ENCODE measurements at places on chromosomes 7 and 10.

- DNase-seq: no peak
Measured at GRCh38 chr7:118224521-118224920, at the start of gene ANKRD7. ANKRD7 (plus strand) TSS chr7:118224704; CDS start chr7:118224831, 127 bp downstream.

- no peak for DNase-seq
Measured at GRCh38 chr7:65746398-65746669, 126.5 kb upstream of the VKORC1L1 start.

GRCh38 chr7:83520726-83521125 is 128.2 kb downstream of the SEMA3E start:
- no peak for DNase-seq

GRCh38 chr7:11297126-11297625 is 323.5 kb downstream of the PHF14 start:
- DNase-seq: no peak

GRCh38 chr7:50584386-50584785 is 19.2 kb upstream of the DDC start:
- DNase-seq: no peak

GRCh38 chr10:75448166-75448565 is 16.7 kb downstream of the LRMDA start:
- no peak for DNase-seq

- DNase-seq: no peak
Measured at GRCh38 chr10:43340619-43341018, 30.8 kb upstream of the FXYD4 start.

Measured in stimulated activated CD4-positive, alpha-beta T cell treated with anti-CD3 and anti-CD28 coated beads, Interleukin-1b, Interleukin-23, amount 100 ng/mL, for 24 hours (primary cell).